ENCODE measurements at places on chromosomes 2 and 18. TPM values are rescaled to one million over a fixed set of nuclear protein-coding genes. Genes with fewer than 3 reads are reported as not detected.

The SLC16A14 gene
- total RNA-seq, result 1.6 TPM

The DYSF gene
- 30.0 TPM for total RNA-seq

The GPR17 gene
- total RNA-seq, result not detected

The EPB41L3 gene
- 4.0 TPM for total RNA-seq

The RESP18 gene
- not detected for total RNA-seq

The GPR35 gene
- total RNA-seq, result 0.53 TPM

The FOXI3 gene
- not detected for total RNA-seq

The ZNF892 gene
- 1.3 TPM for total RNA-seq

The LINC00305 gene
- total RNA-seq, result not detected

The B4GALT6 gene
- 2.7 TPM for total RNA-seq

The C1GALT1C1L gene
- not detected for total RNA-seq

The RTP5 gene
- not detected for total RNA-seq

GRCh38 chr2:190947141-190947540 is 66.5 kb downstream of the GLS start:
- no peak for DNase-seq

DNA sequence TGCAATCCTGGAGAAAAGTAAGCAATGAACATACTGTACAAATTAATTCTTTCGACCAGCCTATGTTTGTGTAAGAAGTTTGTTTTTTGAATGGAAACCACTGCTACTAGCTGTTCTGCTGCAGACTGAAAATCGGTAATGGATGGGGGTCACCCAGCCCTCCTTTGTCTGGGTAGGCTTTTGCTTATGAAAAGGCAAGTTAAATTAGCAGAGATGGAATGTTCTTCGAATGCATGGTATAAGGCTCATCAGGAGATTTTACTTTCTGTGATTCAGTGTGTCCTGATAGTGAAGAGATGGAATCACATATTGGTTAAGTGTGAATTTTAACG is 53.8 kb downstream of the EEF1B2 start:
- DNase-seq, result no peak

- no peak for DNase-seq
Observed at GRCh38 chr2:22020091-22020742, 896.4 kb downstream of the TDRD15 start.

- DNase-seq, result no peak
Observed at GRCh38 chr2:20148923-20149702, 75.8 kb downstream of the SDC1 start.

- DNase-seq, result no peak
Observed at GRCh38 chr2:151020411-151020810, 241.3 kb downstream of the RBM43 start.

DNA sequence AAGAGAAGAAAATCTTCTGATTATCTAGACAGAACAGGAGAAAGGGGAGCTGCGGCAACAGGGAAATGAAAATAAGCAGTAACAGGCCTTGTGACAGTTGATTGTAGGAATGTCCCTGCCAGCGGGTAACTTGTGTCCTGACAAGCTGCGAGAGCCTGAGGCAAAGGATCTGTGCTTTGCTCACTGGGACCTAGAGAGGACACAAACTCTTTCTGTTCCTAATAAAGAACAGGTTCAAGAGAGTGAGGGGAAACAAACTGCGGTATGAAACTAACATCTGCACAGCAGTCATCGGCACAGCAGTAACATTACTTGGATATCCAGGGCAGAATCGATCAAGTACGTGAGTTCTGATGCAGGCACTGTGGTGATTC is 103.7 kb upstream of the THOC1 start:
- DNase-seq, result no peak

- DNase-seq, result no peak
Observed at GRCh38 chr2:208820014-208820688, 413.6 kb downstream of the PTH2R start.

GRCh38 chr2:203673933-203674332 is 32.5 kb upstream of the CD28 start:
- no peak for DNase-seq

- DNase-seq, result no peak
Observed at GRCh38 chr2:55901941-55902340, 21.6 kb downstream of the EFEMP1 start.

DNA sequence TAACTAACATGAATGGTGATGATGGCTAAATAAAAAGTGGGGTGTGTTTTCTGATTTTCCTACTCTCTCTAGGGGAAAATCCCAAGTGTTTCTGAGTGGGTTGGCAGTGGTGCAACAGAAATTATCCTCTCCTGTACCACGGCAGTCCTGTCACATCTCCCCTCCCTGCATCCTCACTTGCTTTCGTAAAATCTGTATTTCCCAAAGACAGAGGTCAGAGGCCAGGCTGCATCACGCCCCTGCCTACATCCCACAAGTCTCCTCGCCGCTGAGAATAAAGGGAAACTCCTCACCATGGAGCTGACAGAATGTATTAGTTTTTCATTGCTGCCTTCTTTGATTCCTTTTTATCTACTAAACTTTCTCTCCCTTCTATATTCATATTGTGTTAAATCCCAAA is 13.1 kb downstream of the FBLN7 start:
- DNase-seq, result no peak

GRCh38 chr2:240911641-240912265 is 5.6 kb downstream of the CROCC2 start:
- no peak for DNase-seq

DNA sequence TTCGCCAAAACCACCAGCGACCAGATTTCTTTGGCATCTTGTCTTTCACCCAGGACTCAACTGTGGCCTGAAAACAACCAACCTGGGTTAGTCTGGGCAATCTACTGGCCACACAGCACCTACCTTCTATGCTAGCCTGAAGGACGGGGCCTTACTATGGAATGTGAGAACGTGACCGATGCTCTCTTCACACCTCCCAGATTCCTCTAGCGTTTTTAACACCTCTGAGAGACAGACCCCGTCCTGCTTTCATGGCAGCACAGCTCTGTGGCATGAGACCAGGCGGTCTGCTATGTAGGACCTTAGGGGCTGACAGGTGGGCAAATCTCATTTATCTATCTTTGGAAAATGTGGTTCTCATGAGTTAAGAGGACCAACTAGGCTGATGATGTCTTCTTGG is 80.9 kb downstream of the EMILIN2 start:
- no peak for DNase-seq

DNA sequence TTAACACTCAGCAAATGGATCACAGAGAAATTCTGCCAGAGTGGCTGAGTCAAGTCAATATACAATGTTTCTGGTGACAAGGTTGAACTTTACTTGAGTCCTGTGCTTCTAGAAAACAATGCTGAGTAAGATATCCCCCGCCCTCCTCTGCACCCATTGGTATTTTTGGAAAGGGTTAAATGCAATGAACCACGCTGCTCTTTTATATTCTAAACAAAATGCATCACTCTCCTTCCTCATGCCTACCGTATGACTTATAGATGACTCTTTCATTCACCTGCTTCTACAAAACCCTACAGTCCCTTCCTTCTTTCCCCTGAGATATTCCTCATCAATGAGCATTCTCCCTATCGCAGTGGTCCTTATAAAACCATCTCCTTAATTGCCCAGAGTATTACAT is 168.8 kb downstream of the TXNL1 start:
- DNase-seq, result no peak

- peak; percentile 64 for DNase-seq
Observed at GRCh38 chr18:78542204-78542603, 437.4 kb upstream of the SALL3 start.

- no peak for DNase-seq
Observed at GRCh38 chr2:144990661-144991060, 470.7 kb upstream of the ZEB2 start.

DNA sequence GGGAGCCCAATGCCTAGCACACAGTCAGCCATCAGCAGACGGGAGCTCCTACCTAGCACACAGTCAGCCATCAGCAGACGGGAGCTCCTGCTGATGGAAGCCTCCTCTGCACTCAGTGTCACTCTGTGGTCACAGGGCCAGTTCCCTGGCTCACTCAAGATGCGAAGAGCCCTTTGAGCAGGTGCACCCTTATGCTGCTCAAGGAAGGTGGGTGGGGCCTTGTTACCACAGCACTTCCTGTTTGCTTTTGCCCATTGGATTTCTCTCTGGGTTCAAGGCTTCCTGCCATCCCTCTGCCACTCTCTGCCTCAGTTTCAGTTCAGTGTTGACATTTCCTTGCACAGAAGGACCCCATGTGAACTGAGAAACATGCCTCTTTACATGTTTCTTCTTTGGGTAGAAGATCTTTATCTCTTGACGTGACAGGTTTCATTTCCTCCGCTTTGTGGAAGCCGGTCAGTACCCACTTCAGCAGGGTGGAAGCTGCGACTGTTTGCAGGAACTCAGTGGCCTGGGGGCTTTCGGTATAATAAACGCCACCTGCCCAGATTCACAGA is 11.6 kb downstream of the TRIB2 start:
- DNase-seq, result no peak

- DNase-seq, result no peak
Observed at GRCh38 chr2:1286929-1287328, 126.3 kb upstream of the TPO start.

- peak; percentile 79 for DNase-seq
Observed at GRCh38 chr2:190637903-190638618, 10.8 kb upstream of the NAB1 start.

GRCh38 chr2:231530099-231531011 is at the start of gene NMUR1:
Gene NMUR1, minus strand, starts transcription at chr2:231530445. Its CDS starts 84 bp downstream, at chr2:231530361.
- no peak for DNase-seq

GRCh38 chr2:232290668-232291067 is 87.9 kb upstream of the ALPP start:
- DNase-seq, result no peak

- DNase-seq, result no peak
Observed at GRCh38 chr2:207747653-207748560, 21.8 kb downstream of the FZD5 start.

- DNase-seq, result peak; percentile 67
Observed at GRCh38 chr2:190407662-190408537, at the start of gene MFSD6. Gene MFSD6, plus strand, starts transcription at chr2:190408355. Its CDS starts 27,675 bp downstream, at chr2:190436030.

GRCh38 chr2:176128172-176128981 is 1.1 kb upstream of the HOXD8 start:
- no peak for DNase-seq

DNA sequence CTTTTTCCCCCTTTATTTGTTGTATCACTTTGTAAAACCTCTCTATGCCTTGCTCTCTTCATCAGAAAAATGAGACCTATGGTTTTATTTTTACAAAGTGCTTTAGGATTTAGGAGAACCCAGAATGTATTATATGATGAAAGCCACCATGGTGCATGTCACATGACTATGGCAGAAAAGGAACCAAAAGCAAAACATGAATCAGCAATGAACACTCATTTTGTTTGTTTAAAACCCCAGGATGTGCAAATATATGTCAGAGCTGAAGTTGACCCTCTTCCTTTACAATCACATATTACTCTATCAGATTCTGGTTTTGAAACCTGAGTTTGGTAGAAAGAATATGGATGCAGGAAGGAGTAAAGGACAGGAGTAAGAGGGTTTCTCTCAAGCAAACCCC is 70.0 kb downstream of the FIGN start:
- no peak for DNase-seq

- no peak for DNase-seq
Observed at GRCh38 chr2:9975805-9976447, 24.4 kb downstream of the GRHL1 start.

DNA sequence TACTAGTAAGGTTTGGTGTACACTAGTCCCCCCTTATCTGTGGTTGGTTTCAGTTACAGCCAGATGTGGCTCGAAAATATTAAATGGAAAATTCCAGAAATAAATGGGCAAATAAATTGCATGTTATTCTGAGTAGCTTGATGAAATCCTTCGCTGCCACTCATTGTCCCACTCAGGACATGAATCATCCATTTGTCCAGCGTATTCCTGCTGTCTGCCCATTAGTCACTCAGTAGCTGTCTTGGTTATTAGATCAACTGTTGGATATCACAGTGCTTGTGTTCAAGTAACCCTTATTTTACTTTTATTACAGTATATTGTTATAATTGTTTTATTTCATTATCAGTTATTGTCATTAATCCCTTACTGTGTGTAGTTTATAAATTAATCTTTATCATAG is 21.7 kb downstream of the ZDBF2 start:
- no peak for DNase-seq

DNA sequence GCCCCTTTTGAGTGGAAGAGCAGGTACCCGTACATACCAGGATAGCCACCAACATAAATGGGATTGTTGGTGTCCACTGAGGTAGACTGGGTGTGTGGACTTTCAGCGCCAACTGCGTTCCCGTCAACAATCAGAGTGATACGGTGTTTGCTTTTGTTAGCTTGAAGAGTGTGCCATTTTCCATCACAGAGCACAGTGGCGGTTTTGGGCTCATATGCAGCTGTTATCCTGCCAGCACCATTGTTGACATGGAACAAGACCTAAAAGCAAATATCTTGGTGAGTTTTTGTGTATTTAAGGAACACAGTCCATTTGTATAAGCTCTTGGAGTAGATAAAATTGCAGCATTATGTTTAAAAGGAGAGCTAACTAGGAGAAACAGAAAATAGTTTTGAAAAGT is 174.5 kb downstream of the LAMA1 start:
- DNase-seq, result no peak

DNA sequence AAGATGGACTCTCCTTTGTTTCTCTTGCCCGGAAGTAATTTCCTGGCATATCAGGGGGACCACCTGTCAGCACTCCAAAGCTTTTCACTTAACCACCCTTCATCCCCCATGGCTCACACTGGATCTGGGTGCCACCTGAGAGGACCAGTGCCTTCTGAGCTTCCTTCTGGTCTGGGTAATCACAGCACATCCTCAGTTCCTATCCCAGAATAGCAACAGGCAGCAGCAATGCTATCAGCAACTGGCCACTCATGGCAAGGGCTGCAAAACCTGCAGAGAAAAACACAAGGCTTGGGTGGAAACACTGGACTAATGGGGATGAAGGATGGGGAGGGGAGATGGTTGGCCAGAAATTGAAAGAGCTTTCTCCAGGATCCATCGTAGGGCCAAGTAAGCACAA is 59.9 kb upstream of the STPG4 start:
- peak; percentile 27 for DNase-seq

- DNase-seq, result no peak
Observed at GRCh38 chr18:50065039-50065438, 129.9 kb downstream of the MYO5B start.

DNA sequence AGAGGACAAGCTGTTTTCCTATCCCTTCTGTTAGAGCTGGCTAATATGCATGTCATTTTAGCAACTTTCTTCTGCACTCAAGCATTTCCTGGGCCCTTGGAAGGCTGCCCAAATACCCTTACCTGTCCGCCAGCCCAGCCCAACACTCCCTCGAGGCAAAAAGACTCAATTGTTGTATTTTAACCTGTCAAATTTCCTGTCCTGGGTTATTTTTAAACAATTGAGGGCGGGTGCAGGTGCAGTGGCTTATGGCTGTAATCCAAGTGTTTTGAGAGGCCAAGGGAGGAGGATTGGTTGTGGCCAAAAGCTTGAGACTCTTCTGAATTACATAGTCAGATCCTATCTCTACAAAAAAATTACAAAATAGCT is 125.0 kb upstream of the ARHGAP28 start:
- no peak for DNase-seq

Data from left lobe of liver (tissue), 2 donors.